ENCODE measurements at places on chromosomes 12 and 14. TPM values are rescaled to one million over a fixed set of nuclear protein-coding genes. Genes with fewer than 3 reads are reported as not detected.

DNA sequence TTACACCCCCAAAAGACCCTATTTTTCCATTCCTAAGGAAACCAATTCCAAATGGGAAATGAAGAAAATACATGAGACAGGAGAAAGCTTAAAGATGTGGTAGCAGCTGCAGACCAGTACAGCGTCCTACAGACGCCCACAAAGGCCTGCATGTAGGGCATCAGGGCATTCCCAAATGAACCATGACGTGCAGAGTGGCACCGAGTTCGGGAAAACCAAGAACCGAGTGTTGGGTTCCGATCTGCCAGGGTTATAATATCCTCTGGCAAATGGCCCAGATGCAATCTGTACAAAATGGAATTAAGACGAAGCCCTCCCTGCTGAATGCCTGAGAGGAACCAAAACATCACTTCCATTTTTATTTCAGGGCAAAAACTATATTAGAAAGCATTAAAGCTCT, 34.4 kb upstream of the SELPLG start:
- DNase-seq, result no peak

GRCh38 chr12:114400361-114400811, 5.6 kb downstream of the TBX5 start:
- no peak for DNase-seq

SSPN gene
- total RNA-seq, result 2.7 TPM

DNA sequence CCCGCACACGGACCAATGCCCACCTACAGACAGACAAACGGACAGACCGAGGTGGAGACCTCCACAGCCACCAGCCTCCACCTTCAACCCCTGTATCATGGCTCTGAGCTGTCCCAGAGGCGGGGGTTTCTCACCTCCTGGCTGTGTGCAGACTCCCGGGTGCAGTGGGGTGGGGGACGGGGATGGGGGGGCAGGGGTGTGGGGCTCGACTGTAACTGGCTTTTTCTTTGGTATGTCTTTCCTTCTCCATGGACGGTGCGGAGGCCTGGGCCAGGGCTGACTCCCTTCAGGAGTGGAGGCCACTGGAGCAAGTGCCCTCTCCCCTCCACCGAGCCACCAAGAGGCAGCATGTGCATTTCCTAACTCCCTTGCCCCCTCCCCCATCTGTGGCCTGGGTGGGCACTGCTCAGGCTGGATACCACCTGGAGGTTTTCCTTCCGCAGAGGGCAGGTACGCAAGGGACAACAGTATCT, 122.6 kb downstream of the ESRRB start:
- no peak for DNase-seq

DNA sequence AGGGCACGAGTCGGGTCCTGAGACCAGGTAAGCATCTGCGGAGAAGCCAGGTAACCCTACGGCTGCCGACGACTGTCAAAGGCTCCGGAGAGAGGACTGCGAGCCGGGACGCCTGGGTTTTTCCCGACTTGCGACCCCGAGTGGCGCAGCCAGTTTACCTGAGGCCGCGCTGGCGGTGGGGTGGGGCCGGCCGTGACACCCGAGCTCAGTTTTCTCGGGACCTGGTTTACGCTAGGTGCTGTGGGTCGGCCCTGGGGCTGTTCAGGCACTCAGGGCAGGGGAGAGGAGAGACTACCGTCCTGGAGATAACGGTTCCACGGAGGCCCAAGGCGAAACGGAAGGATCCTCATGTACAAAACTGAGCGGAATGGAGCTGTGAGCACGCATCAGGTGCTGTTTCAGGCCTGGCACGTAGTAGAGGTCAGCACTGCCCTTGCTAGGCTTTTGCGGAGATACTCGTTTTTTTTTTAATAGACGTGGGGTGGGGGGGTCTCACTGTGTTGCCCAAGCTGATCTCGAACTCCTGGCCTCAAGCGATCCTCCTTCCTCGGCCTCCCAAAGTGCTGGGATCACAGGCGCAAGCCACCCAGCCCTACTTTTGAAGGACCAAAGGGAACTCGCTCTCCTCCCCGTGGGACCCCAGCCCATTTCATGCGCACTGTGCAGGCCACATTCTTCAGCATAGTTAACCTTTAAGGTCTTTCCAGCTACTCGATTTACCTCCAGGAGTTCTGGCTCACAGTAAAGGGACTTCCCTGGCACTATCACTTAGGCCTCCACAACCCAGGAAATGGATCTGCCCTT, 471 bp downstream of the MTRFR start:
- peak; percentile 8 for DNase-seq

DNA sequence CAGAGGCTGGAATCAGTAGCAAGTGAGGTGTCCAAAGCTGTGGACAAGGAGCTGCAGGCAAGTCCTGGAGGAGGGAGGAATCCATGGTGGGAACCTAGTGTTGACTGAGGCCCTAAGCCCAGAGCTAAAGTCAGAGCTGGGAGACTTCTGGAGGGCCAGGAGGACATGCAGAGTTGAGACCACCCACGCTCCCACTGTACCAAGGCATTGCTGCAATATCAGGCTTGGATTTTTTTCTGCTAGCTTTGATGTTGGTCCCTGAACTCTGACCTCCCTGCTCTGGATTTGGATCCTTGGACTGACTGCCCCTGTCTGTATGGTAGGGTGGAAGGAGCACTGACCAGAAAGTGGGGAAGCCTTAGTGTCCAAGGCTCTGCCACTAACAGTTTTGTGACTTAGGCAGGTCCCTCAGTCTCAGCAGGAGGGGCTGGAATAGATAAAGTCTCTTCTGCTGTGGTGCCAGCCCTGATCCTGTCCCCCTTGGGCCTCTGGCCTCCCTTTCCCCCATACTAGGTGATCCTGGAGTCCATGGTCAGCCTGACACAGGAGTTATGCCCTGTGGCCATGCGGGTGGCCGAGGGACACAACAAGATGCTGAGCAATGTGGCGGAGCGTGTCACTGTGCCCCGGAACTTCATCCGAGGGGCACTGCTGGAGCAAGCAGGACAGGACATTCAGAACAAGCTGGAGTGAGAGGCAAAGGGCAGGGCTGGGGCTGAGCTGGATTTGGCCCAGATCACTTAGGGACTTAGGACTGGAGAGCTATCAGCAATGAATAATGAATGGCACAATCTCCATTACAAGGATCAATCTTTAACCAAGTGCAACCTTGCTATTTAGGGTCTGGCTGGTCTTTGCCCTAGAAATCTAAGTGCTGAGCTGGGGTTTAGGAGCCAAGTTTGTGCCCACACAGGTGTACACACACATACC, 9.4 kb downstream of the CARMIL3 start:
- no peak for DNase-seq

GRCh38 chr14:61532123-61532505, 163.2 kb upstream of the HIF1A start:
- no peak for DNase-seq

- DNase-seq, result peak; percentile 79
These were observed 29.0 kb downstream of the SERPINA11 start for GRCh38 chr14:94423453-94424056.

ZBTB25 gene
- total RNA-seq, result 9.4 TPM

SCARB1 gene
- total RNA-seq, result 16.9 TPM

GRCh38 chr14:96624661-96625425, 122.7 kb downstream of the PAPOLA start:
- DNase-seq, result no peak

DNA sequence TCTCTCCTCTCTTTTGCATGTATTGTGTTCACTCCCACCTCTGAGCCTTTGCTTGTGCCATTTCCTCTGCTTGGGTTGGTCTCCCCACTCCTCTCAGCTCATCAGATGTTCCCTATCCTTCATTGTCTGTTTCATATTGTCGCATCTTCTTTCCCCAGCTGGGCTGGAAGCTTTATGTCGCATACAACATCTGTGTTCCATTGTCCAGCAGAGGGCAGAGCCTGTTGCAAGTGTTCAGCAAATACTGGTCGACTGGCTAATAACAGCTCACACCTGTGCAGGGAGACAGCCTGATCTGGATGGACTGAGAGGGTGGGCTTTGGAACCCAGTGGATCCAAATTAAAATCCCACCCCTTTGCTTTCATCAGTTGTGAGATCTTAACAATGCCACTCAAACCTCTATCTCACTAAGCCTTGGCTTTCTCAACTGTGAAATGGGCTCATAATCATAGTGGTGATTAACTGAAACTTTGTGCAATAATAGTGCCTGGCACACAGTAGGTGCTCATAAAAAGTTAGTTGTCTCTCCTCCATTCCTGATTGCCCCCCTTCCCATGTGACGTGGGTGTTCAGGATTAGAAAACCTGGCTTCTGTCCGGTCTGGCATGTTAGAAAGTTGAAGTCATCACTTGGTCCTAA, 75.8 kb downstream of the RIN3 start:
- no peak for DNase-seq

DNA sequence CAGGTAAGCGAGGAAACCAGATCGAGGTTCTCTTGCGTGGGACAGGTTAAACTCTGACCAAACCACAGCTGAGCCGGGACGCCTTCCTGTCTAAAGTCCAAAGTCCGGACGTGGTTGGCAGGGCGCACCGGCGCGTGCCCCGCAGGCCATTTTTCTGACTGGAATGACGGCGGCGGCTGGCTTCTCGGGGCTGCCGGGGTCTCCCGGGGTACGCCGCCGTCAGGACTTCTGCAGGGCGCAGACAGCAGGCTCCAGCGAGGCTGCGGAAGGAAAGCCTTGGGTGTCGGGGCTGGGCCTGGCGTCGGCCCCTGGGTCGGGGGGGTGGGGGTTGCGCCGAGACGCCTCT, 32.8 kb downstream of the MIA2 start:
- DNase-seq, result peak; percentile 62

DNA sequence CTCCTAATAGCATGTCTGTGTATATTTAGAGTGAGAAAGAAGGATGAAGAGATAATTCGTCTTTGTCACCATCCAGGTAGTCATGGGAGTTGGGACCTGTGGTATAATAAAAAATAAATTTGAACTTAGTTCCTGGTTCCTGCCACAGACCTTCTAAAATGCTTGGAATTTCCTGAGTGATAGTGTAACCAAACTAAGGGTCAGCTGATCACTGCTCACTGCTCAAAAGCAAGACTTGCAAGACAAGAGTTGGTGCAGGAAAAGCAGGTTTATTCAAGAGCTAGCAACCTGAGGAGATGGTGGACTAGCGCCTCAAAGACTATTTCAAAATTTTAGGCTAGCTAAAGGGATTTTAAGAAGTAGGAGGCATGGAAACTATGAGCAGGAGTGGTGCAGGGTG, 19.1 kb downstream of the ANG start:
- DNase-seq, result no peak

DNA sequence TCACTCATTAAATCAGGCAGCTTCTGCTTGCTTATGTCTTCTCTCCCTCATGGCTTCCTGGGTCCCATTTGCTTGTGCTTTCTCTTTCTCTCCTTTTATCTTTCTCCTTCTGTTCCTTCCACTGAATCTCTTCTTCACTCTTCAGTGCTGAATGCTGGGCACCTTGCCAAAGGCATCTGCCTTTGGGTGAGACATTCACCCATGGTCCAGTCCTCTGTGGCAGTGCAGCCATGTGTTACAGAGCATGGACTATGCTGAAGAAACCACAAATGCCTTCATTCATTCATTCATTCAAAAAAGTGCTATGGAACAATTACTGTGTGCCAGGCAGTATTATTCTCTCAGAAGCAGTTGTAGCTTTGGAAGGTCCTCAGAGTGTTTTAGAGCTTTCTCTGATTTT, 344.4 kb upstream of the STXBP6 start:
- DNase-seq, result no peak

DNA sequence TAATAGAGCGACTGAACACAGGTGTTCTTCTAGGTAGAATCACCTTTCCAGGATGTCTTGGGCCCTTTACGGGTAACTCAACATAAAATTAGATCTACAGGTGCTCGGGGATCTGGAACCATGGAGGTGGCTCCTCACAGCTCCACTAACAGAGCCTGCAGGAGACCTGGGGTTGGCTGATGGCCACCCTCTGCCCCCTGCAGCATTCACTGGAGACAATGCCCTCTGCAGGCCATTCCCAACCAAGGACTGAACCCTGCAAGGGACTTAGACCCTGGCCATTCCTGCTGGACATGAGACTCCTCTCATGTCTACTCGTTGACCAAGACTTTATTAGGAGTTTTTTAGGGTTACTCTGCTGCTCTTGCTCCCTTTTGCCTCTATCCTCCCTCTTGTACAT, 58.5 kb upstream of the PPP4R3A start:
- no peak for DNase-seq

DNA sequence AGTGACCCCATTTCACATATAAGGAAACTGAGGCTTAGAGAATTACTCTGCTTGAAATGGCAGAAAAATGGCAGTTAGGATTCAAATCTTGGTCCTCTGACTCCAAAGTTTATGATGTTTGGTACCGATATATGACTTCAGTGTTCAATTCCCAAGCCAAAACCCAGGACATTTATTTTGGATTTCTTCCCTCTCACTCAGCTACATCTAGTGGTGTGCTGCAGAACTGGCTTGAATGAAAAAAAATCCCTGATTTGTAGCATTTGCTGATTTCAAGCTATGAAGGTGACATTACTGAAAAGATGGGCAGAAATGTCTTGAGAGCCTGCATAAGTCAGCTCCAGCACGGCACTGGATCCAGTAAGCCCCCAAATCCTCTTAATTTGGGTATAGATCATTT, 106.4 kb downstream of the EFCAB11 start:
- DNase-seq, result no peak

OXA1L gene
- total RNA-seq, result 168 TPM

DNA sequence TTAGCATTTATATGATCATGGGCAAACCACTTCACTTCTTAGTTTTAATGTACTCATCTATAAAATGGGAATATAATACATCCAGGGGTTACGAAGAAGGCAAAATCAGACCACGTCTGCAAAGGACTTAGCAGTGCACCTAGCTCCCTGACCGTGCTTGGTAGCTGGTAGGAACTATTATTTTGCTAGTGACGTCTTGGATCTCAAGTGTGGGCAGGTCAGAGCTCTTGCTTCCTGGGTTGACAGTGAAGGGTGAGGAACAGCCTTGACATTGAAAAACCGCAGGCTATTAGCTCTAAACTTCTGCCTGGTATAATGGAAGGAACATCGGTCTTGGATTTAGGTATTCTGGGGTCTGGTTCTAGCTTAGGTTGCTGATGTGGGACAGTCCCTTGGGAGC, 89.3 kb upstream of the MED13L start:
- no peak for DNase-seq

AMHR2 gene
- 1.3 TPM for total RNA-seq

- no peak for DNase-seq
These were observed 239.7 kb downstream of the SSPN start for GRCh38 chr12:26435069-26435404.

OR10AD1 gene
- not detected for total RNA-seq

POTEM gene
- not detected for total RNA-seq

DNA sequence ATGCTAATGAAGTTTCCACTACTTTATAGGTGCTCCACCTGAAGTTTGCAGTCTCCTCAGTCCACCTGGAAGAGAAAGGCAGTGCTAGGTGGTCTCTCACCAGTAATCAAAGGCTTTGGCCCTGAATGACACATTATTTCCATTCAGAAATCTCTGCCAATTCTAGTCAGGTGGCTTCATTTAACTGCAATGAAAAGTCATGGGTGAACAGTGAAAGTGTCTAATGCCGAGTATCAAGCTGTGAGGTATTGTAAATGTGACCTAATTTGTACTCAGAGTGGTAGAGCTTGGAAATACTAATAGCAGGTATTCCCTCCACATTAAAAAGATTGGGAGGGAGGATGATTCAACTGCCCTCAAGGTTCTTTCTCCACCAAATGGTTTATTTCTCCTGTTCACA, 220.9 kb upstream of the LRFN5 start:
- no peak for DNase-seq

Measured in endothelial cell (in vitro differentiated cells).